C1 segment of cervical spinal cord (tissue), 14 donors: ENCODE measurements at places on chromosomes 11 and 22.

- DNase-seq, result no peak
Measured at GRCh38 chr11:132490978-132491377, 1041.3 kb downstream of the OPCML start.

DNA sequence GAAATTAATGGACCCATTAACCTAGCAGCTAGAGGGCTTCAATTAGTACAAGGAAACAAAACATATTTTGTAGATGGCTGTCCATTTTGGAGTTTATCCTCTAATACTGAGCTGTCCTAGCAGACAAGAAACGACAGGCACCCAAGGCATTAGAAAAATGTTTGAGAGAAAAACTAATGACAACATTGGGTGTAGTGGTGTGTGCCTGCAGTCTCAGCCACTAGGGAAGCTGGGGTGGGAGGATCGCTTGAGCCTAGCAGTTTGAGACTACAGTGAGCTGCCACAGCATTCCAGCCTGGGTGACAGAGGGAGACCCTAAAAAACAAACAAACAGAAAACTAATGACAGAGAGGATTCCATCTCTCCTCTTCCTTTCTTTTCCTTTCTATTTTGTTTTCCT lies 1.5 kb downstream of the A4GALT start:
- DNase-seq, result no peak

DNA sequence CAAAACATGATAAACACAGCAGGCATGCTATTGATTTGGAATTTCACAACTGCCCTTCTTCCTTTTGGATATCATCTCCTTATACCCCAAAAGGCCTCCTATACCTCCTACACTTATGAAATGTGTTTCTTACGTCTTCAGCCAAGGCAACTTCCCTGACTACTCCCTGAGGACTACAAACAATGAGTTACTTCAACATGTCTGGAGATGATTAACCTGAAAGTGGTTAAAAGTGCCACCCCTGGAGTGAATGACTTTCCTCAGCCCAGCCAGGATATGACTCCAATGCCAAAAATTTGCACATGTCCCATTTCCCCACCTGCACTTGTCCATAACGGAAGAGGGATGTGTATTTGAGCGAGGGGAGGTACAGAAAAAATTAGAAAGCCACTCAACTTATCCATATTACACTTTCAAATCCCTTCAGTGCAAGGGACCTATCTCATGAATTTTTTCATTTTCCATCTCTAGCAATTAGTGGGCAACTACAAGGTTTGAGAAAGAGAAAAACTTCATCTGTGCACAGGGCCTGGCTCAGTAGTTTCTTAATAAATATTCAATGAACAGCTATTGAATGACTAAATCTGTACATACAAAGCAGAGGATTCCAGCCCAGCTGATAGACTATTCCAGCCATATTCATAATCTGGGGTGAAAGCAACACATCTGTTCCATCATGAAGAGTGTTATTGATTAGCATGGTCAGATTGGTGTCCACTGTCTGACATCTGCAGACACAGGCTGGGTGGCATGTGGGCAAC lies 36.8 kb downstream of the KIRREL3 start:
- no peak for DNase-seq

DNA sequence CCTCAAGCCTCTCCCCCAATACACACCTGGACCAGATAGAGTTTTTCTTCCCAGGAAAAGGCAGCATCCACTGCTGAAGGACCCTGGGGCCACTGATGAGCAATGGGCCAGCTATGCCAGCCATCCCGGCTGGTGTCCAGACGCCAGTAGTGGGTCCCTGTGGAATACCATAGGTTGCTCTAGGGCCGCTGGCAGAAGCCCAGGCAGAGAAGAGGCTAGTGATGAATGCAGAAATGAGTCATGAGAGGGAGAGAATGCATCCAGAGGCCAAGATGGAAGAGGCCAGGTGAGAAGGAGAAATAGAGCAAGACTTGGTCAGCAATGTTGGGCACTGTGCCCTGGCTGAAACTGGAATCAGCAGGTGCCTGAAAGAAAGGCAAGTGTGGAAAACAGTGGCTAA lies 8.9 kb downstream of the HPX start:
- DNase-seq, result no peak

DNA sequence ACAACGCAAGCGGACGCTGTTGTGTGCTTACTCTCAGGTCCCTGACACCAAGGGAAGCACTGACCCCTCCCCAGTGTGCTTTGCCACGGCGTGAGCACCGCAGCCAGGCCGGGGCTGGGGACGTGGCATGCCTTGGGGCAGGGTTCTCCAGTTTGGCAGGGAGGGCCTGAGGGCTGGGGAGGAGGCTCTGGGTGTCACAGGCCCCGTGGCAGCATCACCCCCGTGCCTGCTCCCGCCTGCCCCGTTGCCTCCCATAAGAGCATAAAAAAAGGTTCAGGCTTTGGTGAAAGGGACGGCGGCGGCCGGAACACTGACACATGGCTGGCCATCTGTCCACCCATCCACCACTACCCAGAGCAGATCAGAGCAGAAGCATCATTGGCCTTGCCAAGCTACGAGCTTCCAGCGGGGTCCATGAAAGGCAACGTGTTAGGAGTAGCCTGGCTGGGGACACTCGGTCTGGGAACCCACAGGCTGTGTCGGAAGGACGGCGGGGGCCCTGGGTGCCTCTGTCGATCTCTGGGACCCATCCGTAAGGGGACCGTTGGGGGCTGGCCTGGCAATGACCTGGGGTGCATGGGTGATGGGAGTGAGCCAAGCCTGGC lies 183.0 kb downstream of the IGLL1 start:
- no peak for DNase-seq

DNA sequence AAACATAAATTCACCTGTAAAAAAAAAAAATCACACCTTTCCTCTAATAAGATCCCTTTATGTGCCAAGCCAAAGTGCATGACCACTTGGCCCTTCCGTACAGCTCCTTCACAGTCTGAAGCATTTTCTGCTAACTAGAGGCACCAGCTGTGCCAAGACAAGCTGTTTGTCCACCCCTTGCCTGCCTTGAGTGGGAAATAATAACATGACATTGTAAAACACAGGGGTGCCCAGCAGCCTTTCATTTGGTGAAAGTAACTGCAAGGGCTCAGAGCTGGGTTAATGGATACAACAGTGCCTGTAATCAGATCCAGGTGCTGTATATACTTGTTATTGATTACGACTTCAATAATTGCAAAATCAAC lies 59.2 kb downstream of the DDIAS start:
- DNase-seq, result no peak

DNA sequence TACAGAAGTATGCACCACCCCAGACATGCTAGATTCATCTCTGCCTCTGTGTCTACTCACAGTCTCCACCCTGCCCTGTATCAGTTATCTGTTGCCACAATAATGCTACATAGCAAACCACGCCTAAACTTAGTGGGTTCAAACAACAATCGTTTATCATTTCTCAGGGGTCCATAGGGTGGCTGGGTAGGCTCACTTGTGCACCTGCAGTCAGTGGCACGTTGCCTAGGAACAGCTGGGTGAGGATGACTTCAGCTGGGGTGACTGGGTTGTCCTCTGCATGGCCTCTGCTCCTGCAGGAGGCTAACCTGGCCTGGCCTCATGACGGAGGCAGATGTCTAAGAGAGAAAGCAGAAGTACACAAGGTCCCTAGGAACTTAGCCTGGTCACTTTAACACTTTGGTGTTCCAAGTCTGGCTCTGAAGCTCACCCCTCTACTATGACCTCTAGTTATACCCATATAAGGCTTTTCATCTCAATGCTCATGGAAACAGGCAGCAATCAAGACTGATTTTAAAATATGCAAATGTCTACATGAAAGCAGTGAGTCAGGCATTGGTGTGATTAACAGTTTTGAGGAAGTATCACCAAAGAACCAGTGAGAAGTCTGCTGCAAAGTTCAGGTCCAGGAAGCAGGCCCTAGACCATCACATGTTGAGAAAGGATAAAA lies 10.7 kb downstream of the OLFML1 start:
- no peak for DNase-seq

GRCh38 chr11:117669062-117669461 lies 128.0 kb downstream of the DSCAML1 start:
- DNase-seq, result no peak

- DNase-seq, result peak; percentile 26
Measured at GRCh38 chr22:36258701-36259614, 6.0 kb downstream of the APOL1 start.

GRCh38 chr11:113272281-113272680 lies 42.1 kb upstream of the TTC12 start:
- DNase-seq, result no peak

DNA sequence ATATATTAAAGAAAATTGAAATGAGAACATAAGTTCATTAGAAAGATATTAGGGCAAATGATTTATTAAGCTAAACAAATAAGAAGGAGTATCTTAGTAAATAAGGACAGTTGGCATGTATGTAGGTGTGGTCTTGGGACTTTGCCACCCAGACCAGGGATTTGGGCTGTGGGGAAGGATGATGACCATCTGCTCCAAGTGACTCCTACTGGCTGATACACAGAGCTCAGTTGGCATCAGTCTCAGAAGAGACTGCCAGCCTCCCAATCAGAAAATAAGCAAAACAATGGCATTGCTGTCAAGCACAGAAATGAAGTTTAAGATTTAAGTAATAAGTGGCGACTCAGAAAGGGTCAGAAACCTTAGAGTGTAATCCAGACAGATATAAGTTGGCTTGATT lies 49.5 kb downstream of the PAX6 start:
- DNase-seq, result no peak

- peak; percentile 80 for DNase-seq
Measured at GRCh38 chr11:65420979-65421793, 1.4 kb upstream of the NEAT1 start.

GRCh38 chr22:24953384-24954113 lies 1.0 kb downstream of the KIAA1671 start:
- no peak for DNase-seq

DNA sequence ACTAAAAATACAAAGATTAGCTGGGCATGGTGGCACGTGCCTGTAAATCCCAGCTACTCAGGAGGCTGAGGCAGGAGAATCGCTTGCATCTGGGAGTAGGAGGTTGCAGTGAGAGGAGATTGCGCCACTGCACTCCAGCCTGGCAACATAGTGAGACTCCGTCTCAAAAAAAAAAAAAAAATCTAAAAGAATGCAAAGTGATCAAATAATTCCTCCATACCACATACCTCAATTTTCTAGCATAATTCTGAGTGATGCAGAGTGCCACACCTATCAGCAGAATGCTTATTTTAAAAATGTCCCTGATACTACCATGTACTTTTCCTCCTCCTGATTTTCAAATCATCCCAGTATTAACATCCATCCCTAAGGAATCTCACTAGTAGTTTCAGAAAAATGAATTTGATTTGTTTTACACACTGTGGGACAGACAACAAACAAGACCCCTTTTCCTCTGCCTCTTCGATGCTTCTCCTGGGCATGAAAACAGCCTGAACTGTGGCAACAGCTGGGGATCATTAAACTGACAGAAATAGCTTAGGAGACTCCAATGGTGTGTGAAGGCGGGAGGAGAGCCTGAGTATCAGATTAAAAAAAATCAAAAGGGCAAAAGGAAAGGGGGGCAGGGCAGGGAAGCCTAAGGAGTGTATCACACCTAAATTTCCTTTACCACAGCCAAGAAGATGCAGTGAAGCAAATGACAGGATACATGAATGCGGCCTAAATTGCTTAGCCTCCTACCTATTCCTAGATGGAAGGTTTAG lies 114.7 kb downstream of the SGSM3 start:
- DNase-seq, result no peak

- no peak for DNase-seq
Measured at GRCh38 chr22:20584872-20585638, 77.6 kb downstream of the MED15 start.

GRCh38 chr11:92443199-92443598 lies 218.6 kb downstream of the FAT3 start:
- DNase-seq, result no peak

GRCh38 chr11:17224727-17225126 lies 16.9 kb upstream of the PIK3C2A start:
- no peak for DNase-seq

GRCh38 chr11:118145285-118146227 lies 7.1 kb downstream of the SCN4B start:
- DNase-seq, result peak; percentile 51
